ENCODE measurements at places on chromosomes 16 and 17. TPM values are rescaled to one million over a fixed set of nuclear protein-coding genes. Genes with fewer than 3 reads are reported as not detected.

DNA sequence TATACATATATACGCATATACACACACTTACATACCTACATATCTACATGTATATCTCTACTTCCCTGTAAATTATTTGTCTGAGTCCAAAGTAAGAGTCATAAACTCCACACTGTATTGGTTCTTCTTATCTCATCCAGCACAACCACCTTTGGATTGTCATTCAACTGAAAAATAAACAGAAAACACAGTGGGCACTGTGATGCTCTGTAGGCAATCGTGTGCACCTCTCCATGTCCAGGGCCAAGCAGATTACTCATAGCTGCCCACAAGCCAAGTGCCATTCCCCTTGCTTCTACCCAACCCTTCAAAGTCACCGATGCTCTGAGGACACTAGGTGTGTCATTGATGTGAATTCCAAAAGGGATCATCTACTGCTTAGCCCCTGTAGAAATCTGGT, 12.9 kb upstream of the TEKT3 start:
- DNase-seq: no peak

The MED13 gene
- 77.8 TPM for total RNA-seq

- peak; percentile 56 for DNase-seq
Measured at GRCh38 chr17:74742153-74742515, 5.1 kb downstream of the RAB37 start.

DNA sequence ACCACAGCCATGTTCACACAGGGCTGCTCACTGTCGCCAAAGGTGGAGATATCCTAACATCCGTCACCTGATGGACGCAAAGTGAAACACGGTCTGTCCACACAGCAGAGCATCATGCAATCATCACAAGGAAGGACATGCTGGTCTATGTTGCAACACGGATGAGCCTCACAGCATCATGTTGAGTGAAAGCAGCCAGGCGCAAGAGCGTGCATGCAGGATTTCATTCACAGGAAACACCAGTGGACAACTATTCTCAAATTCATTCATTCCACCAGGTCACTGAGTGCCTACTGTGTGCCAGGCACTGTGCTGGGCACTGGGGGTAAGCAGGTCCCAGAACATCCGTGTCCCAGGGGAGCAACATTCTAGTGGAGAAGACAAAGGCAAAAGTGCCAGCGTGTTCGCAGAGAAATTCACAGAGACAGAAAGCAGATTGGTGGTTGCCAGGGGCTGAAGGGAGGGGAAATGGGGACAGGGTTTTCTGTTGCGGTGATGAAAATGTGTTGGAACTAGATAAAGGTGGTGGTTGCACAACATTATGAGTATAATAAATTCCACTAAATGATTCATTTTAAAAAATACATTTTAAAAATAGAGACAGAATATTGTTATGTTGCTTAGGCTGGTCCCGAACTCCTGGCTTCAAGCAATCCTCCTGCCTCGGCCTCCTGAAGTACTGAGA, 22.7 kb upstream of the KCNJ12 start:
- no peak for DNase-seq

DNA sequence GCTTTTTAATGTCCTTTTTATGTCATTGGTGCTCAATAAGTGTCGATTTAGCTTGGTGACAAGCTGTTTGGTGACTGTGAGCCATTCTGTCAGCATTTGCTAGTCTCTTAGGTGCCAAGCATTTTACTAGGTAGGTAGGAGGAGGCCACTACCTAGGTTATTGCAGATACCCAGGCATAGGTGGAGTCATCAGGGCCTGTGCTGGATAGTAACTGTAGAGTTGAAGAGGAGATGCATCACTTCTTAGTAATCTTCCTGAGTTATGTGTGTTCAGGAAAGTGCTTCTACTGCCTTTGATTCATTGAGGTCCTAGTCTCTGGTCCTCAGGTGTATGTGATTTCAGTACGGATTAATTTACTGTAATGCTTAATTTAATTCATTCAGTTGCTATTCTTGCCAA, 17.7 kb downstream of the USP10 start:
- DNase-seq: no peak

The TMEM88 gene
- total RNA-seq: 6.2 TPM

GRCh38 chr16:73228649-73229048, 180.7 kb upstream of the ZFHX3 start:
- no peak for DNase-seq

The SPATA33 gene
- total RNA-seq: 10.5 TPM

DNA sequence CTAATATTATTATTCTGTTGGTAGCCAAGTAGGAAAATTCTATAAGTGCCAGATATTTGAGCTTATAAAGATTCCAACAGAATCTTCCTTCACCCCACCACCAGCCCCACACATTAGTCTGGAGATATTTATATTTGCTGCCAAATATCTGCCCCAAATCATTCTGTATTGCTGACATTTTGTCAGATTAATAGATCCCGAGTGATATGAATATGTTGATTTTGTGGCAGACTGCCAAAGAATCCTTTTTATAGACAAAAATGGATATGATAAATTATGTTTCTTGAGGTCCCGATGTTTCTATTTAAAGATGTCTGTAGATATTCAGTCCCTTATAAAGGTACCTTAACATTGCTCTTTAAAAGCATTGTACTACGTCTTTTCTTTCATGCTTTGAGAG, 162.2 kb upstream of the KCNJ16 start:
- no peak for DNase-seq

DNA sequence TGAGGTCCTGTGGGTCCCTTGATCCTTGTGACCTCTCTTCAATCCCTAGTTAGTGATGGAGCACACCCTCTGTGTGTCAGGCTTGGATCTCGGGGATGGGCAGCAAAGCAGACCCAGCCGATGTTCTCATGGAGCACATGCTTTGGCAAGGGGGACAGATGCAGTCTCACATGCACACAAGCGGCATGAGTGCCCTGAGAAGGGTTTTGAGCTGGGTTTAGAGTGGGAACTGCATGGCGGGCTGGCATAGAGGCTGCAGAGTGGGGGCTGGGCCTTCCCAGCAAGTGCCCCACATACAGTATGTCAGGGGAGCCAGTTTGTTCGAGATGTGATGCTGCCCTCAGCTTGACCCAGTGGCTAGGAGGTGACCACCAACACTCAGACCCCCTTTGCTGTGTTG, 41.6 kb downstream of the B9D1 start:
- no peak for DNase-seq

The ITGAX gene
- 4.6 TPM for total RNA-seq

The CIBAR2 gene
- total RNA-seq: not detected

GRCh38 chr17:19769946-19770652, 22.0 kb upstream of the ALDH3A1 start:
- DNase-seq: no peak

The P2RX5 gene
- 16.0 TPM for total RNA-seq

The CACNG5 gene
- not detected for total RNA-seq

DNA sequence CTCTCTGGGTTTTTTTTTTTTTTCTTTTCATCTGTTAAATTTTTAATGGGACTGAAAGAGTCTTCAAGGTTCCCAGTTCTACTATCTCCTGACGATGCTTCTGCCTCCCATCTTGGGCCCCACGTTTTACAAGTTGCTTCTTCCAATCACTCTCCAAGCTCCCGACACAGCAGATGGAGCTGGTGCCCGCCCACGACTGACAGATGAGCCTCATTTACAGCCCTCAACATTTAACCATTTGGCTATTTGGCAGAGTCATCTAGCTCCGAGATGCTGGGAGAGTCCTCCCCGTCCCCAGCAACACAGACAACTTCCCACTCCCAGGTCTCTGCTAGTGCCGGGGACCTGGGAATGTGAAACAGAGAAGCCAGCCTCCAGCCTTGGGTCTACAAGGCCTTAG, 276.9 kb downstream of the SHISA9 start:
- no peak for DNase-seq

The IL21R gene
- total RNA-seq: 28.3 TPM

The CLEC3A gene
- not detected for total RNA-seq

The SKAP1 gene
- 88.7 TPM for total RNA-seq

The SOST gene
- not detected for total RNA-seq

The TEKT1 gene
- not detected for total RNA-seq

The STAT5A gene
- total RNA-seq: 133 TPM

GRCh38 chr17:1005361-1005946, 8.5 kb downstream of the TIMM22 start:
- no peak for DNase-seq

The C1QL1 gene
- total RNA-seq: not detected

DNA sequence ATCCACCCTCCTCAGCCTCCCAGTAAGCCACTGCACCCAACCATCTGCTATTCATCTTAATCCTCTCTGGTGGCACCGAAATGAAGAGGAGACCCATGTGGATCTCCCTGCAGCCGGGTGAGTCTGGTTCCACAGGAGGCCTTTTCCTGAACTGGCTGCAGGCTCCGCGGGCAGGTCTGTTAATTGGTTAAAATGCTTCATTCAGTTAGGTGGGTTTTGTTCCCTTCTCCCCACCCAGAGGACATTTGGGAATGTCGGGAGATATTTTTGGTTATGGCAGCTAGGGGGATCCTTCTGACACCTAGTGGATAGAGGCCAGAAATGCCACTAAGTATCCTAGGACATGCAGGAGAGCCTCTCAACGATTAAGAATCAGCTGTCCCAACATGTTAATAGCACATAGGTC, 16.7 kb downstream of the C16orf54 start:
- no peak for DNase-seq

GRCh38 chr17:6496640-6497441, 52.6 kb downstream of the PIMREG start:
- DNase-seq: no peak

DNA sequence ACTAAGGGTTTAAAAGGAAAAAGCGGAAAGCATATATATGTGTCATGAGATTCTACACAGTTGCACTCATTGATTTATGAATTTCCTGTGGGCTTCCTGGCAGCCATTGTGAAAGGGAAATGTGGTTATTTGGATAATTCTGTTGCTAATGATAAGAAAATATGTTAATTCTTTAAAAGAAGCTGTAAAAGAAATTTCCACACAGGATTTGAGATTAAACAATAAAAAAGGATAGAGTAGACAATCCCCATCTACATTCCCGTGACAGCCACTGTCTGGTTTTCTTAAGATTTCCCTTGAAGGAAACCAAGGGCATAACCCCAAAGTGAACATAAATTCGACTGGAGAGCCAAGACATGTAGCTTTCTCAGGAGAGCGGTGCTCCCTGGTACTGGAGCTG, 397.5 kb downstream of the CPPED1 start:
- DNase-seq: no peak

The JUP gene
- not detected for total RNA-seq

DNA sequence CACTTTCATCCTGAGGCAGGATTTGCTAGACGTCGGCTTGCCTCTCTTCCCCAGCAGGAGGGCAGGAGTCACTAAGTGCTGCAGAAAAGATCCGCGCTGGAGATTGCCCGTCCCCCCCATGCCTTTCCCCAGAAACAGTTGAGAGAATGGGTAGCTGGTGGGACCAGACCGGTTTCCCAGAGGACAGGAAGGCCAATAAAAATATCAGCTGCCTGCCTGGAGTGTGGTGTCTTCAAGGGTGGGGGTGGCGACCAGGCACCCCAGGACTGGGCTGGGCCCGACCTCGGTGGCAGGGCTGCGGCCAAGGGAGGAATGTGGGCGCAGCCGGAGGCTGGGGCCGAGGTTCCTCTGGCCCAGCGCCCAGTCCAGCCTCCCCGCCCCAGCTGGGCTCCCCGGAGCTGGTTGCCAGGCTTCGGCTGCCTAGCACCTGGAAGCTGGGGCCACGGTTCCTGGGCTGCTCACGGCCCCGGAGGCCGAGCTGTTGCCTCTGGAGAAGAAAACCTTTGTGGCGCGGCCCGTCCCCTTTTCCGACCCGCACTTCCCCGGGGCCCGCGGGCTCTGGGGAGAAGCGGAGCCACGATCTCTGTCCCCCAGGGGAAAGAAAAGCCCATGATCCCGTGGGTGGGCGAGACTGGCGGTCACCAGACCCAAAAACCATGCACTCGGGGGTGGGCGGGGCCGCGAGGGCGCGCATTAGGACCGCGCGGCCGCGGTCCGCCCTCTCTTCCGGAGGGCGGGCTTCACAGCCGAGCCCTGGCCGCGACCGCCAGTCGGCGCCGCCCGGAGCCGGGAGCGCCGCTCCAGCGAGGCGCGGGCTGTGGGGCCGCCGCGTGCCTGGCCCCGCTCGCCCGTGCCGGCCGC, at the start of gene TRAF4:
Gene TRAF4, plus strand, starts transcription at position 769 of the 861 bp plus-strand sequence. CDS start 102 bp downstream, outside the sequence.
- peak; percentile 78 for DNase-seq

The MYH1 gene
- total RNA-seq: not detected

DNA sequence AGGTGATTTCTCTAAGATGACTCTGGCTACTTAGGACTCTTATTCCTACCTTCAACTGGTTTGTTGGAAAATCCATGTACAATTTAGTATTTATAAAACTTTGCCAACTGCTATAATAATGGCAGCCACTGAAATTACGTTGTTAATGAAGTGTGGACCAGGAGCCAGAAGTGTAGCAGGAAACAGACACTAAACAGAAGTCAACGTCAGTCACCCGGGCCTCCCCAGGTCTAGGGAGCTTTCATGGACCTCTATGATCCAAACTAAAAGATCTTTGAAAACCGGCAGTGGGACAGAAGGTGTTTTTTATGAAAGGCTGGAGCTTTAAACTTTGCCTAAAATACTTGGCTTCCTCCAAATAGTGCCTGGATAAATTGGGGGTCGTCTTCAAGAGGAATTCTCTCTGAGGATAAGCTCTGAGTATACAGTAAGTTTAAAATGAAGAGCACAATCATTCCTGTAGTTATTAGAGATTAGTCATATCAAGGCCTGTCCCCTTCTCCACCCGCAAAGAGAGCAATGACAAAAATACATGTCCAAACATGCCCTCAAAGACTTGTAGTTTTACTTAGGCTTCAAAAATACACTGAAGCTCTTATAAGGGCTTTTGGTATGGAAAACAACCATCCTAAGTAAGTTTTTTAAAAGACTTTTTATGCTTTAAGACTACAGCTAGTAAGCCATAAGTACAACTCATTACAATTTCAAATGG, 34.6 kb downstream of the DCUN1D3 start:
- no peak for DNase-seq

DNA sequence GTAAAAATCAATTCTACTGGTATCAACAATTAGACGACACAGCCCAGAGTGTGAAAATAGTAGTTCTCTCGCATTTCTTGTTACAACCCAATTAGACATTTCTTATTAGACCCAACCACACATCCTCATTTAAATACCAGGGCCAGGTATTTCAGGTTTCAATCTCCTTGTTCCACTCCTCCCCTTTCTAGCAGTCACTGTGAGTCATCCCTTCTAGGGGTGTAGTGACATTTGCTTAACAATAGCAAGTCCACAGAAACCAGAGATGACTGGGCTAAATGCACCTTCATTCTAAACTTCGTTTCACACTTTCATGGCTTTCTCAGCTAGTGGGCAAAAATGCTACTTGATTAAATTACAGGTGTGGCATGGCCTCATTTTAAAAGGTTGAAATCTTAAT, 116.9 kb upstream of the CACNG3 start:
- DNase-seq: no peak

DNA sequence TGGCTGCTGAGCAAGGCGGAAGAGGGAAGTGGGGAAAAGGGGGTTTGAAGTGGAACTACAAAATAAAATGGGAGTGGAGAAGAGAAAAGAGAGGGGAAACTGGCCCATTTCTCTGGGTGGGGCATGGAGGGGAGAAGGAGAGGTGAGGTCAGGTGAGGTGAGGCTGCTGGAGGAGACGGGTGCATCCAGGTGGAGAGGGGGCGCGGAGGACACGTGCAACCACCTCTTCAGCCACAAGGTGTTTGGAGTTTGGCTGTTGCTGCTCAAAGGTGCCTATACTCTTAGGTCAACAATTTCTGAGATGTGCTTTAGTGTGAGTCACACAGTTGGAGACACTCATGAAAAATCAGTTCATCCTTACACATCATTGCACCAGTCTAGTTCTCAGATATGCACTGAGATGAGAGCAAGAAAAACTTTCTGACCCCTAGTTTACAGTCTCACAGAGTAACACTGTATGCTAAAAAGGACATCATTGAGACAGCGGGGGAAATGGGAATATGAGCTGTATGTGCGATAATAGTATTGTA, 4.8 kb downstream of the SLC6A4 start:
- no peak for DNase-seq
